Progenitor cell of endocrine pancreas (in vitro differentiated cells): ENCODE measurements at places on chromosomes 1 and 21.

- DNase-seq, result no peak
These were observed 160.0 kb downstream of the NEGR1 start for GRCh38 chr1:72122099-72122880.

DNA sequence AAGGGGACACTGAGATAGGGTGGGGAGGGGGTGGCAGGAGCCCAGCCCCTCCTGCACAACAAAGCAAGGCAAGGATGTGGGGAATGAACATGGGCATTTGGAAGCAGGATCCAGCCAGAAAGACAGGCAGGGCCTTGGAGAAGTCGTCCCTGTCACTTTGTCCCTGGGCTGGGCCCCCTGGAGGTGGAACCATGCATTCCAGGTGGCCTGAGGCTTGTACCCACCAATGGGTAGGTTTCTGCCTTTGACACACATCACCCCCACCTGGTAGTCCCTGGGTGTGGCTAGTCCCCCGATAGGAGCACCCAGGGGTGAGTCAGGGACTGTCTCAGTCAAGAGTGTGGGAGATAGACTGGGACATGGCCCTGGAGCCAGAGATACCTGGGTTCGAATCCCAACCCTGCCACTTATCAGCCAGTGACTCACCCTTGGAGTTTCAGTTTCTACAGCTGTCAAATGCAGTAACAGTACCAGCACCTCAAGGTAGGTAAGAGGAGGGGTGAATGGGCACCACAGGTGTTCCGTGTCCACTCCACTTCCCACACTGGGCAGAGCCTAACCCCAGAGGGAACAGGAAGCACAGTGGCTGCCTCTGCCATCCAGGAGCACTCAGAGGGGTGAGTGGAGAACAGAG, 10.0 kb downstream of the PLA2G2D start:
- no peak for DNase-seq

GRCh38 chr1:9039761-9040658, 13.8 kb upstream of the SLC2A7 start:
- no peak for DNase-seq

DNA sequence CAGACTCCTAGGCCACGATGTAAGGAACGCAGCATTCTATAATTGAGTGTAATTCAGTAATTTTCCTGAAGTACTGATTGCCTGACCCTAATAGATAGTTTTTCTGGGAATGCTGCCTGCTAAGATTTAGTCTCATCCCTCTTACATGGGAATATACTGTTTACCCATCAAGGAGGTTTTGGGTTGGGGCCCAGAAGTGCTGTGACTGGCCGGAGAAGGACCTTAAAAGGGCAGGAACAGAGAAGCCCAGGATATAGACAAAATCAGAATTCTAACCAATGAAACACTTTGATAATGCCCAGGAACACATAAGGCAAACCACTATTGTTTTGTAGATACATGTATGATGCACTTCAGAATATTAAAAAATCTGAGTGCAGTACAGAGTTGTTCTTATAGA, 111.6 kb downstream of the RGS2 start:
- DNase-seq, result no peak

DNA sequence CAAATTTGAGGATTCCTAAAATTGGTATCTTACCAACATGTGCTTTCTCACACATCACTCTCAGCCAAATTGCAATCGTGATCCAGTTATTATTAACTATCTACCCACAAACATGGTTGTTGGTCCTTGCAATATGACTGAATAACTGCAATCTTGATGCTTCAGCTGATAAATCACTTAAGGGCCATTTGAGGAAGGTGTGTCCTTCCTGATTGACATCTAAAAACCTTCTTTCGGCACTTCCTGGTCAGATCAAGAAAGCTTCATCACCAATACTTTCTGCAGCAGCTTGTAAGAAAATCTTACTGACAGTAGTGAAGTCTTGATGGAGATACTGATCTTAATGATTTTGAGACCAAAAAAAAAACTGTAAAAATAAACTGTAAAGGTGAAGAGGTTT, 48.5 kb upstream of the KCTD3 start:
- DNase-seq, result no peak

DNA sequence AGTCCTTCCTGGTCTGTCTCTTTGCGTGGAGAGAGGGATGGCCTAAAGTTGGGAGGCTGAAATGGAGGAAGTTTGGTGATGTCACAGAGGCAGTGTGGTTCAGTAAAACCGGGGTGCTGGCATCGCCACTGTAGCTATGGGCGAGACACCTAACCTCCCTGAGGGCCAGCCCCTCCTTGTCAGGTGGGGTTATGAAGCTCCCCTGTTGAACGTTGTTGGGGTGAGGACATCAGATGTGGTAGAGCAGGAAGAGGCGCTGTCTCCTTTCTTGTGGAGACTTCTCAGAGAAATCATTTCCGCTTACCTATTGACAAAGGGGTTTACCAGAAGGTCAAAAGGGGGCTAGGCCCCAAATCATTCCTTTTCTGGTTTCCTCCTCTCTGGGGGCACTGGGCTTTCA, 294.7 kb downstream of the SIPA1L2 start:
- DNase-seq, result no peak
